ENCODE measurements at places on chromosomes 4 and X.
A peak's percentile ranks its signal among the peaks of the same experiment; 100 is the strongest.

- no peak for DNase-seq
Measured at GRCh38 chr4:32988165-32988811, 2268.1 kb downstream of the PCDH7 start.

- DNase-seq = no peak
Measured at GRCh38 chr4:150131581-150132228, 53.5 kb downstream of the DCLK2 start.

DNA sequence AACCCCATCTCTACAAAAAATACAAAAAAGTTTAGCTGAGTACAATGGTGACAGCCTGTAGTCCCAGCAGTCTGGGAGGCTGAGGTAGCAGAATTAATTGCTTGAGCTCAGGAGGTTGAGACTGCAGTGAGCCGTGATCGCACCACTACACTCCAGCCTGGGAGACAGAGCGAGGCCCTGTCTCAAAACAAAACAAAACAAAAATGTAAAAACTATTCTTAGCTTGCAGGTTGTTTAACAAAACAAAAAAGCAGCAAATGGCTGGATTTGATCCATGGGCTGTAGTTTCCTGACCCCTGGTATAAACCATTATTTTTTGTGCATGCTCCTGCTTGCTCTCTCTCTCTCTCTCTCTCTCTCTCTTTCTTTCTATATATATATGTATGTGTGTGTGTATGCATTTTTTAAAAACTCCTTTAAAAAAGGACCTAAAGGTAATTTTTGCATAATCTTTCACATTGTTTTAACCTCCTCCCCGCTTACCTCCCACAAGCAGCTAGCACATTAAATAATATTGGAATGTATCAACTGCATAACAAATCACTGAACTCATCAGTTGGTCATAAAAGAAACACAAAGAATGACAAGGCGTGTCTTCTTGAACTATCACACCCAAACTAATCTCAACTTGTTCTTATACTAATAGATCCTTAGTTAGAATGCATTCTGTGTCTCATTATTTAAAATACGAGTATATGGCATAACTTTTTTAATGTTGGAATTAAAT is 4.8 kb downstream of the AREG start:
- no peak for DNase-seq

DNA sequence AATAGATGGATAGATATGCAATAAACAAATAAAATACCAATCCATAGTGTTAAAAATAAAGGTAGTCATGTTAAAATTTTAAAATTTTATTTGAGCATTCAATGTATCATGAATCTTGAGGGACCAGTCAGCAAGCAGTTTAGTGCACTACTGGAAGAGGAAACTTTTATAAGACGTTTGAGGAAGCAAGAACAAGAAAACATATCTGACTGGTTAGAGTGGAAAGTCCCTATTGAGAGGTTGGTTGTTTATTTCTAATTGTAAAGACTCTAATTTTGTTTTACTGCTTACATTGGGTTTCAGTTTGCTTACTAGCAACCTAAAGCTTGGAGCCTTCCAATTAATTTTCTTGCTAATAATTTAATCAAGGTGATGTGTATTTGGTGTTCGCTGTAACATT is 786.2 kb downstream of the RAB28 start:
- no peak for DNase-seq

- DNase-seq = peak; percentile 21
Measured at GRCh38 chrX:150635952-150636351, 57.2 kb upstream of the MTMR1 start.

- DNase-seq = no peak
Measured at GRCh38 chr4:108036213-108036612, 46.5 kb downstream of the HADH start.

- DNase-seq = no peak
Measured at GRCh38 chr4:143625632-143626031, 74.8 kb downstream of the FREM3 start.

- no peak for DNase-seq
Measured at GRCh38 chr4:180280726-180281297, 1962.4 kb upstream of the TENM3 start.

DNA sequence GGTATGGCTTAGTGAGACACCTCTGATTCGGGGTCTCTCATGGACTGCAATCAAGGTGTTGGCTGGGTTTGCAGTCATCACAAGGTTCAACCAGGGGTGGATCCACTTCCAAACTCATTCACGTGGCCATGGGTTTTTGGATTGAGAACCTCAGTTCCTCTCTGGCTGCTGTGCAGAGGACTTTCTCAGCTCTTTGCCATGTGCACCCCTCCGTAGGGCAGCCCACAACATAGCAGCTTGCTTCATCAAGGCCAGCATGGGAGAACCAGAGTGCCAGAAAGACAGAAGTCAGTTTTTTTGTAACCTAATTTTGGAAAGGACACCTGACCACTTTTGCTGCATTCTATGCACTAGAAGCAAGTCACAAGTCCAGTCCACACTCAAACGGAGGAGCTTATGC is 154.9 kb downstream of the PJA1 start:
- no peak for DNase-seq

DNA sequence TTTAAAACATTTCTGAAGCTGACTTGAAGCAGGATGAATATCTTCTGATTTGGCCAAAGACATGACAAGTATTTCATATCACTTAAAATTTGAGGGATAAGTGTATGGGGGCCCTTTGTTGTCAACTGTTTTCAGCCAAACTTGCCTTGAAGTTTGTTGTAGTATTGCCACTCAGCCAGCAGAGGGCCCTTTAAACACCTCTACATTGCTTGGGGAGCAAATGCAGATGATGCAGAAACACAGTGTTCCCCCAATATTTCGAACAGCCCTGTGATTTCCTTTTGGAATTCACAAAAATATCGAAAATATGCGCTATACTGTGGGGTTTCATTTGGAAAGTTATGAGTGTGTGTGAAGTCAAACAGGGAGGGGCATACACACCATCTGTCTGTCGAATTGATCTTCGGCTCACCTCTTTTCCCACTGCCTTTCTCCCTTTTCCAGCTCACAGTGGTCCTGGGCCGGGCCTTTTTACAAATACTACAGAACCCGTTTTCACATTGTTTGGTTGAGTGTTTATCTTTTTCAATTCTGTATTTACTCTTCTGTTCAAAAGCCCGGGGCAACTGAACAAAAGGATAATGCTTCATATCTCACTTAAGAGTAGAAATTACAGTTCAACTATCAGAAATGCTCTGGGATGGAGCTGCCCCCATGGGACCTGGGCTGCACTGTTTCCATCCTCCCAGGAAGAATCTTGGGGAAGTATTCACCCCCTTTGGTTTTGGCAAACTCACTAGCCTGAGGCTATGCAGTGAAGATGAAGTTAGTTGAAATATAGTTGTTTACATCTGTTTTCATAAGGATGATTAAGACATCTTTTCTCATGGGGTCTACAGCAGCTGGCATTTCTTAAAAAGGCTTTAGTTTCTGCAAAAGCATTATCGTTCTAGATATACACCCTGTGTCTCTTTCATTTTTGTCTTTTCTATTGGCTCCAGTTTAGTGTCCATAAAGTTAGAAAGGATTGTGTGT is 137.6 kb downstream of the EGF start:
- no peak for DNase-seq

- no peak for DNase-seq
Measured at GRCh38 chr4:162770761-162771490, 395.8 kb downstream of the NAF1 start.

- DNase-seq = no peak
Measured at GRCh38 chr4:77501851-77502250, 103.8 kb upstream of the CXCL13 start.

DNA sequence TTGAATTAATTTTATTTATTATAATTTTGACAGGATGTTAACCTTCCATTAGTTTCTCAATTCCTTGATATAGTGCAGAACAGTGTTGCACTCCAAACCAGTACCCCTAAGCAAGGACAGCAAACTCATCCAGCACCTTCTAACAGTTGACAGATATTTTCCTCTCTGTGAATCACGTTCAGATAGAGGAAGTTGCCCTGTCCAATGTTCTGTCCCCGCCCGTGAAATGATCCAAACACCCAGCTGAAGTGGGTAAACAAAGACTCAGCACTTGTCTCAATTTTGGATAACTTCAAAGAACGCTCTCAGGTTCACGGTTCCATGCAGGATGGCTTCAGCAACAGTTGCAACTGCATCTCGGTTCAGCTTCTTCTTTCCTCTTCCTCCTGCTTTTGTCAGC is 1240.0 kb upstream of the ADGRL3 start:
- no peak for DNase-seq

DNA sequence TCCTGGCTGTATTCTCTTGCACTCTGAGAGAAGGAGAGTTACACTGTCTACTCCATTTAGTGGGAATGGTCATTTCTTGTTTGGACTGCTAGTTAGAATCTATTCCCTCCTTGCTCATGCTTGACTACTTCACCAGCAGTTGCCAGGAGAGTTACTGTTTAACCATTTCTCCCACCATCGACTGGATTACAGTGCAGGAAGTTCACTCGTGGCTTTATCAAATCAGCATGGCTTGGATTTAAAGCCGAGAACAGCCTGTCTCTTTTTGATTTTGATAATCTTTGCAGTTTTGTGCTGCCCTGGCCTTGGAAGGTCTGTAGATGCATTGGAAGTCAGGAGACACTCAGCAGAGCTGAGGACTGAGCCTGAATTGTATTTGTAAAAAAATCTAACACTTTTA is 3.2 kb downstream of the GBA3 start:
- no peak for DNase-seq

DNA sequence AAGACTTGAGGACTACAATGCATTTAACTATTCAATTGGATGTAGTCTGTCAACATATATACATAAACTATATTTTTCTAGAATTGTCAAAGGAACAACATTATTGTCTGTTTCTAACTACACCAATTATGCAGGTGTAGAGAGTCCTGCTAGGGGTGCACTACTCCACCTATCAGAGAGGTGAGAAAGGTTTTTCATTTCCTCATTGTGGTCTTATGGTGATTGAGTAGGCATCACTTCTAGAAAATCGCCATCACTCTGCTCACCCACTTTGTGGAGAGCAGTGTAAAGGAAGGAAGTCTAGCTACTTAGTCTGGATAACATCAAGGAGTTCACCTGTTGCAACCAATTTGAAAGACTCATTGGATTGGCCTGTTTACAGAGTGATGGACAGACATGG is 4.4 kb upstream of the ADH1C start:
- no peak for DNase-seq

GRCh38 chr4:77025643-77026321 is 50.0 kb downstream of the CCNI start:
- DNase-seq = no peak

- DNase-seq = no peak
Measured at GRCh38 chr4:103197765-103198110, 405 bp downstream of the CENPE start.

DNA sequence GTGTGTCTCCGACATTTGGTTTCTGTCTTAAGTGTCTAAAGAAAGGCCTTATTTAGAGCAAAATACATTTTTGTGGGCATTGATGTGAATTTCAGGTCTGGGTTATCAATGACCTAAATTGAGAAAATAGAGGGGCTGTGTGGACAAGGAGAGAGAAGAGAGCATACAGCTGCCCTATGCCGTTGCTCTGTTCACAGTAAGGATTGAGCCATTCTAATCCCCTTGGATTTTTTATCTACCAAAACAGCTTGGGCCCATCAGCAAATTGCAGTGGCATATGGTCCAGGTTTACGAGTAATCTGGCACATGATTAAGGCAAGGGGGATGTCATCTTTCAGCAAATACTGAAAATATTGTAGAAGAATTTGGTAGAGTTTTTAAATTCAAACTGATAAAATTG is 210.2 kb downstream of the ANTXR2 start:
- no peak for DNase-seq

- no peak for DNase-seq
Measured at GRCh38 chr4:5164221-5164912, 113.1 kb downstream of the STK32B start.

DNA sequence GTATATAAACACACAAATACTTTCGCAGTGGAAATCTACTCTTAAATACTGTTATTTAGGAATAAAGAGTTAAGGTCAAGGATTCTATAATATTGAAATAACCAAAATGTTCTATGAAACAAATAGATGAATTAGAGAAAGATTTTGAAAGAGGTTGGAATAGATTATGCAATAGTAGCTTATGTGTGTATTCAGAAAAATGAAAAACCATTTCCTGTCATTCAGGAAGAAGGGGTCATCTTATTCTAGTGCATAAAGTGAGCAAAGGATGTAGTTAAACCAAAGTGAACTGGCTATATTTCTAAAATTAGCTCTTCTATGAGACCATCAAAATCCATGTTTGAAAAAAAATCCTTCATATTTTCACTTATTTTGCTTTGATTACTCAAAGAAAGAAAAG is 30.0 kb upstream of the MYOZ2 start:
- DNase-seq = no peak

DNA sequence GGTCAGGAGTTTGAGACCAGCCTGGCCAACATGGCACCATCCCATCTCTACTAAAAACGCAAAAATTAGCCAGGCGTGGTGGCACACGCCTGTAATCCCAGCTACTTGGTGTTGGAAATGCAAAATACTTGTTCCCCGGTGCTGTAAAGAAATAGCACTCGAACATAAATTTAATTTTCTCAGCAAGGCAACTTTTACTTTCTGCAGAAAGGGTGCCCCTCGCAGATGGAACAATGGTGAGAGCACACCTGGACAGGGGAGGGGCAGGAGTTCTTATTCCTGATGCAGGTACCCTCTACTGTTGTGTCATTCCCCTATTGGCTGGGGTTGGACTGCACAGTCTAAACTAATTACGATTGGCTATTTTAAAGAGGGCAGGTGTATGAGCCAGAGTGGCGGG is 139.7 kb downstream of the FHIP1A start:
- DNase-seq = no peak

- DNase-seq = no peak
Measured at GRCh38 chr4:99625369-99625768, 32.3 kb downstream of the C4orf54 start.

GRCh38 chr4:69239557-69240168 is 25.1 kb upstream of the UGT2B11 start:
- DNase-seq = no peak

DNA sequence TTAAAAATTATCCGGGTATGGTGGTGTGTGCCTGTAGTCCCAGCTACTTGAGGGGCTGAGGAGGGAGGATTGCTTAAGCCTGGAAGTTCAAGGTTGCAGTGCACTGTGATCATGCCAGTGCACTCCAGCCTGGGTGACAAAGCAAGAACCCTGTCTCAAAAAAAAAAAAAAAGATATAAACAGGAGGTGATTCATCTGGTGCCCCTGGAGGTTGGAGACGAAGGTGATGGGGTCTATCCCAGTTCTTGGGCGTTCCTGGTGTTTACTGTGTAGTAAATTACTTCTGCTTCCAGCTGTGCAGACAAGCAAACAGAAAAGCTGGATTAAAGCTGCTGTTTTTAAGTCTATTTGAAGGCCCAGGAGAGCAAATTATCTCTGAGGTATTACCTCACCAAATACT is 19.9 kb downstream of the GPKOW start:
- DNase-seq = no peak

GRCh38 chr4:155603360-155603891 is 63.2 kb upstream of the GUCY1A1 start:
- no peak for DNase-seq
